NCI-H526 (cell line): ENCODE measurements at places on chromosomes 11 and 22.

- no peak for DNase-seq
Measured at GRCh38 chr11:65102142-65103095, 6.4 kb downstream of the VPS51 start.

DNA sequence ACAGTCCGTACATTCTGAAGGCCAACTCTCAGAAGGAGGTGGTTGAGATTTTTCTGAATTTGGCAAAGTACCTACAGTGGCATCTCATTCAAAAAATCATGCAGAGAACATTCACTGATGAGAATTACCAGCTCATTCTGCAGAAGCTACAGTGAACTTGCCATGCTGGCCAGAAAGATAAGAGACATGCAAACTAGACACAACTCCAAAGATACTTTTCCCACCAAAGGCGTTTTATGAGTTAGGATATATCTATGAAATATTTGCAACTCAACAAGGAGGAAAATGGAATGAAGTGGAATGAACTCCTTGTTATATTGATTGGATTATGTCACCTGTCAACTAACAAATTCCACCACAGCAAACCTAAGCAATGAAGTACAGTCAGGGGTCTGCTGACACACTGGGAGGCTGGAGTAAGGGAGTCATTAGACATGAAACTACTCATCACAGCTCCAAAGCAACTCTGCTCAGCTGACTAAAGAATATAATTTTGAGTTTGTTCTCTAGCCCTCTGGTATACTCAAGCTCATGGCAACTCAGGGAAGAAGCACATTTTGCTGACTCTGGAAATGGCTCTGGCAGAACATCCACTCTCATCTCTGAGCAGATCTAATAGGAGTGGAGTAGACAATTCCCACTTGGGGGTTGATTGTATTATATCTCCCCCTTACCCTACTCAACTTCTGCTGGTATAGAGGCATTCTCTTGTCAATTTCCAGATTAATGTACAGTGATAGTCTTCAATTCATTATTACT, 22.9 kb downstream of the MAML2 start:
- DNase-seq: no peak

DNA sequence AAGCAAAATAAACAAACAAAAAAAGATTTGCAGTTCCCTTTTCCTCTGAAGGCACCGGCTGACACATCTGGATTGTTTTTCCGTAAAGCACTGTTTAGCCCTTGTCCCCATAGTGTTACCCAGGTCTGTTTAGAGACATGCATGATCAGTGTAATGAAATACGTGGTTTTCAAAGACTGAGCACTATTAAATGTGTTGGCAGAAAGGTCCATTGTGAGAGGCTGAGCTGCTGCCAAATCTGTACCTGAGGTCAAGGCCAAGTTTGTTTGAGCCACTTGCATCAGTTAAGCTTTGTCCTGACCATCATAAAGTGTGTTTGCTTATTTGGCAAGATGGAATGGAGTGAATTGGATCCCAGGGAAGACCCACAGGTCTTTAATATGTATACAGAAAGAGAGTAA, 26.3 kb downstream of the CTR9 start:
- no peak for DNase-seq

DNA sequence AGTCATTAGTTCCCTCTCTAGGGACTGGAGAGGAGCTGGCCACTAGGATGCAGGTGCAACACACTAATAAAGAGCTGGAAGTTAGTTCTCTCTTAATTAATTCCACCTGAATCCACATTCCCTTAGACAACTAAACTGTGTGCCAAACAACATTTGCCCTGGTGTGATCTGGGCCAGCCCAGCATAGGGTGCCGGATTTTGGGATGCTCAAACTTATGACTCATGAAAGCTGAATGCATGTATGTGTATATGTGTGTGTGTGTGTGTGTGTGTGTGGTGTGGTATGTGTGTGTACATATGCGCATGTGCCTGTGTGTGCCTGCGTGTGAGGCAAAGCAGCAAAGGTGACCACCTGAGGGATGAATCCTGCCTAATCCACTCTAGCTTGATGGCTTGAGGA, 110.7 kb downstream of the EHF start:
- no peak for DNase-seq

DNA sequence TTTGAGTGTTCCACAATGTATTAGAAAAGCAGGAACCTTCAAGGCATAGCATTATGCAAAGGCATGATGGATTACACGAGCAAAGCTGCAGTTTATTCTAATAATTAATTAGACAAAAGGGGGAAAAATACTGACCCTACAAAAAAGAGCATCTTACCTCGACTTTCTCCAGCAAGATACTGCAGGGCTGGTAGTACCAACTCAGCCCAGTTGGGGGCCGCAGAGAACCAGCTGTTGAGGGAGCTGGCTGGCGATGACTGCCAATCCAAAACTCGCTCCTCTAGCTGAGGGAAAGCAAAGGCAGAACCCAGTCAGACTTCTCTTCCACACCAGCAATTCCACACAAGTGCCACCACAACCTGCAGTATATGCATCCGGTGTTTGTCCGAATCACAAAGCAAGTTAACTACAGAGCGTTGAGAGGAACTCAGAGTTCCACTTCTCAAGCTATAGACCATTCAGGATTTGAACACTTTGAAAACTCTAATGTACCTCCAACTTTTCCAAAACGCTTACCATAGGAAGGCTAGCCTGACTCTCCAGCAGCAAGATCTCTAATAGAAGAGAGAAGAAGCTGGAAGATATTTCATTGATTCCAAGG, 13.7 kb downstream of the NFRKB start:
- peak; percentile 27 for DNase-seq

GRCh38 chr11:60394666-60395380, 1.4 kb upstream of the MS4A14 start:
- no peak for DNase-seq

DNA sequence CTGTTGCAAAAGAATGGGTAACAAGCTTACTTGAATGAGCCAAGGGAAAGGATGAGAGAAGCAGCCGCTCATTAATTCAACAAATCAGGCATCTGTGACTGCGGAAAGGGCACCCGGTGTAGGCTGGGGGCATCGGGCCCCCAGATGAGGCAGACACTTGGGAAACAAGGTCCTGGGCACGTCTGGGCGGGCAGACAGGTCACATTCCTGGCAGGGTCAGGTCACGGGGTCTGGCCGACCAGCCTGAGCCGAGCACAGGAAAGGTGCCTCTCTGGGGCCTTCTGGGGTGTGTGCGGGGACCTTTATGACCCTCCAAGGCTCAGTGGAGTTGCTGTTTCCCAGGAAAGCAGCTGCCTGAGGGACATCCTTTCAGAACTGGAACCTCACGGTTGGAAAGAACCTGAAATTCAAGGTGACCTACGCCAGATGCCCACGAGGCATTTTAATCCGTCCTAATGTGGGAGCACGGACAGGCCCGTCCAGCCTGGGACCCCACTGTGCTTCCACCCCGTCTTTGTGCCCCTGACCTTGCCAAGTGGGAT, 57.1 kb downstream of the ST14 start:
- DNase-seq: no peak

DNA sequence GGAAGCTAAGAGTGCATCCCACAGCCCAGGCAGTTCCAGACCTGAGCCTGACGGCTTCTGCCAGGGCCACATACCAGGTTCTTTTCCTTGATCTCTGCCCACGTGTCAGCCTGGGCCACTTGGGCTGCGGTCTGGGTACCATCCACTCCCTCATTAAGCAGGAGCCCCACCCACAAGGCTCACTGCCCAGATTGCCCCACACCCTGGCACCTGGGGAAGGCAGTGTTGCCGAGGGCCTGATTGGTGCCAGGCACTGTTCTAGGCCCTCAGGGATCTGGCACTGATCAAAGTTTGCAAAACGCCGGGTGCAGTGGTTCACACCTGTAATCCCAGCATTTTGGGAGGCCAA, 15.4 kb downstream of the GGA1 start:
- no peak for DNase-seq

DNA sequence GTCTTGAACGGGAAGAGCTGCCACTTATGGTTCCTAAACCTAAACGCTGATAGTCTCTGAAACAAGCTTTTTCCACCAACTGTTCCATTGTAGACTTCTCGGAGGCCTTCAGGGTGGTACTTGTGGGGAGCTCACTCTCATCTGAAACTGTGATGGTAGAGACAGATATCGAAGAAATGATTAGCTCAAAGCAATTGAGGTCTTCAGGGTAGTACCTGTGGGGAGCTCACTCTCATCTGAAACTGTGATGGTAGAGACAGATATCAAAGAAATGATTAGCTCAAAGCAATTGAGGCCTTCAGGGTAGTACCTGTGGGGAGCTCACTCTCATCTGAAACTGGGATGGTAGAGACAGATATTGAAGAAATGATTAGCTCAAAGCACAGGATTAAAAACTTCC, 175.7 kb downstream of the SWAP70 start:
- no peak for DNase-seq

- DNase-seq: no peak
Measured at GRCh38 chr11:64059339-64060140, 23.8 kb downstream of the FLRT1 start.

- no peak for DNase-seq
Measured at GRCh38 chr11:72394416-72394815, 39.9 kb downstream of the CLPB start.

DNA sequence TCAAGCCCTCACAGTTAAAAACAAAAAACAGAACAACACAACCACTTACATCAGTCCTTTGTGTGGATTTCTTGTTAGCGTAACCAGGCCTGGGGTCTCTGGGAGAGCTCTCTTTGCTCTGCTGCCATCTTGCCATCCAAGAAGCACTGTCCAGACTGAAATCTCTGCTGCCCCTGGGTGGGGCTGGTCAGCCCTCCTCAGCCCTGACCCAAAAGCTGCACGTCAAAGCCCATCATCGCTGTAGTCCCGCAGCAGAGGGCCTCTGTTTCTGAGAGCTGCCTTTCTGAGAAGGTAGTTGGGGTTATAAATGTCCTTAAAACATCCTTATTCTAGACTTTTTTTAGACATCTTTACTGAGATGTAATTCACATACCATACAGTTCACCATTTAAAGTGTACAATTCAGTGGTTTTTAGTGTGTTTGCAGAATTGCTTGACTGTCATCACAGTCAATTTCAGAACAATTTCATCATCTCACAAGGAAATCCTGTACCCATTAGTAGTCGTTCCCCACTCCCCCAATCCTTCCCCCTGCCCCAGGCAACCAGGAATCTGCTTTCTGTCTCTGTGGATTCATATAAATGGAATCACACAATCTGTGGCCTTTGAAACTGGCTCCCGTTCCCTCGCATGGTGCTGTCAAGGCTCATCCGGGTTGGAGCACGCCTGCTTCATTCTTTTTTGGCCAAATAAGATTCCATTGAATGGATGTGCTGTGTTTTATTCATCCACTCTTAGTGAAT, 94.9 kb downstream of the TBC1D22A start:
- no peak for DNase-seq

GRCh38 chr11:79332017-79332416, 108.8 kb downstream of the TENM4 start:
- no peak for DNase-seq

GRCh38 chr22:26597480-26597879, 7.5 kb upstream of the TPST2 start:
- DNase-seq: no peak

GRCh38 chr11:44556735-44557409, 8.6 kb upstream of the CD82 start:
- no peak for DNase-seq

DNA sequence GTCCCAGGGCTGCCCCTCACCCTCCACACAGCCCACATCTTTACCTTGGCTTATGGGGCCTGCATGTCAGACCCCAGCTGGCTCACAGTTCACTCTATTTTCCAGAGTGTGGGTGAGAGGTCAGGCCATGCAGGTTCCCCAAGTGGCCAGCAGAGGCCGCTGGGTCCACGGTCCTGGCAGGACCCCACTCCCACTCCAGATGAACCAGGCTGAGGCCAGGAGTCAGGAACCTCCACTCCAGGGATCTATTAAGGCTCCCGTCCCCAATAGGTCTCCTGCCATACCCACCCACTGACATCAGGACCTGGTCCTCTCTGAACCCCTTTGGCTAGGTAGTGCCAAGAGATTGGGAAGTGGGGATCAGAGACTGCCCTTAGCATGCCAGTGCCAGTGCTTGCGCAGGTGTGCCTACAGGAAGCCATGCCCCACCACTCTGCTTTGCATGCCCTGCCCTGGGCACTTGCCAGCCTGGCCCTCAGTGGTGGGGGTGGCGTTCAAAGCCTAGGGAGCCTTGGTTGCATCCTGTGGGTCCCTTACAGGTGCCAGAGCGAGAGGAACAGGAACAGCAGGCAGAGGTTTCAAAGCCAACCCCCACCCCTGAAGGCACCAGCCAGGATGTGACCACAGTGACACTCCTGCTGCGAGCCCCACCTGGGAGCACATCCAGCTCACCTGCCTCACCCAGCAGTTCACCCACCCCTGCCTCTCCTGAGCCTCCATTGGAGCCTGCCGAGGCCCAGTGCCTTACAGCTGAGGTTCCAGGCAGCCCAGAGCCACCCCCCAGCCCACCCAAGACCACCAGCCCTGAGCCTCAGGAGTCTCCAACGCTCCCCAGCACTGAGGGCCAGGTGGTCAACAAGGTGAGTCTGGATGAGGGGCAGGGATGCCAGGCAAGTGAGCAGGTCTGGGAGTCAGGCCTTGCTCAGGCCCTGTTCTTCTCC, 8.3 kb downstream of the SMTN start:
- DNase-seq: peak; percentile 83

DNA sequence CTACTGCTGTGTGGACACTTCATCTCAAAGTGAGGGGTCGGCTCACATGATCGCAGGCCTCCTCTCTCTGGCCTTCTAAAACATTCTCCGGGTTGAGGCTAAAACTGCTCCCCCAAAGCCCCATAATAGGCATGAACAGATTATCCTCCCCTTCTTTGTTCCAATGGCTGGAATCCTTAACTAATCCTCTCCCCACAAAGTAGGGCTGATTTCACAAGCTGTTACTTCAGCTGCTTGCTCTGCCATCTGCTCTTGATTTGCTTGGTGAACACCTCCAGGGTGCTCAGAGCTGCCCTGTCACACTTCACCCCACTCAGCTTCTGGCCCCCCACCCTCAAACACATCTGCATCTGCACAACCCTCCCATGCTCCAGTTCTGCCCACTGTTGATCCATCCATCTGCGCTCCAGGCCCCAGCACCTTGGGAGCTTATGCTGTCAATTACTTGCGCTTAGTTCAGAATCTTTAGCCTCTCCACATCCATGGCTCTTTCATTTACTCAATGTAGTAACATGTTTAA, 173.1 kb upstream of the API5 start:
- no peak for DNase-seq

DNA sequence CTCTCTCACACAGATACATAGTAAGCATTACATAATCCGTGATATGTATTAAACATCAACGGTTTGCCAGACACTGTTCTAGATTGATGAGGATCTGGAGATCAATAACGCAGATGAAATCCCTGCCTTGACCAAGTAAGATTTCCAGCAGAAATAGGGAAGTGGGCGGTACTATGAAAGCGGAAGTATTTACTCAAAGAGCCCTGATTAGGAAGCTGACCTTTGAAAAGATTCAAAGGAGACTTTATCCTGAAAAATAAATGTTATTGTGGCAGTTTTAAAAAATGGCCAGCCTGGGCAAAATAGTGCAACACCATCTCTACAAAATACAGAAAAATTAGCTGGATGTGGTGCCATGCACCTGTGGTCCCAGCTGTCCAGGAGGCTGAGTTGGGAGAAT, 26.8 kb downstream of the GAB2 start:
- no peak for DNase-seq

GRCh38 chr11:66868082-66868725, 11.3 kb downstream of the LRFN4 start:
- no peak for DNase-seq

GRCh38 chr22:21047730-21048129, 2.0 kb downstream of the LRRC74B start:
- DNase-seq: no peak

GRCh38 chr22:46355369-46355995, 20.0 kb downstream of the TRMU start:
- peak; percentile 52 for DNase-seq

GRCh38 chr11:7546324-7546791, 32.6 kb downstream of the PPFIBP2 start:
- DNase-seq: no peak
